ENCODE measurements at places on chromosomes 12 and 14. TPM values are rescaled to one million over a fixed set of nuclear protein-coding genes. Genes with fewer than 3 reads are reported as not detected.

Gene TPH2
- total RNA-seq: not detected

Gene FMNL3
- 6.2 TPM for total RNA-seq

DNA sequence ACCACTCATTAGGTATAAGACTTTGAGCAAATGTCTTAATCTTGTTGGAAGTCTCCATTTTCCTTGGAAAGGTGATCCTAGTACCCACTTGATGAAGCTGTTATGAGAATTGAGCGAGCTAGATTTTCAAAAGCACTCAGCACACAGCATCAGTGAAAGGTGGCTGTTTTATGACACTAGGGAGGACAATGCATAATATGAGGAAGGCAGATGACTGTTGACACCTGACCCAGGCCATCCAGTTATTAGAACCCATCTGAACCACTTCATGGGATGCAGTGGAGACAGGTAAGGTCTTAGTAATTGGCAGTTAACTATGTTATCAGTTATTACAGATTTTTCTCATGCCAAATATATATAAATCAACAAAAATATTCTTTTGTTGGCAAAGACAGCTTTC lies 369.9 kb upstream of the PDE3A start:
- no peak for DNase-seq

GRCh38 chr12:109877504-109878246 lies 2.7 kb downstream of the GLTP start:
- DNase-seq: no peak

DNA sequence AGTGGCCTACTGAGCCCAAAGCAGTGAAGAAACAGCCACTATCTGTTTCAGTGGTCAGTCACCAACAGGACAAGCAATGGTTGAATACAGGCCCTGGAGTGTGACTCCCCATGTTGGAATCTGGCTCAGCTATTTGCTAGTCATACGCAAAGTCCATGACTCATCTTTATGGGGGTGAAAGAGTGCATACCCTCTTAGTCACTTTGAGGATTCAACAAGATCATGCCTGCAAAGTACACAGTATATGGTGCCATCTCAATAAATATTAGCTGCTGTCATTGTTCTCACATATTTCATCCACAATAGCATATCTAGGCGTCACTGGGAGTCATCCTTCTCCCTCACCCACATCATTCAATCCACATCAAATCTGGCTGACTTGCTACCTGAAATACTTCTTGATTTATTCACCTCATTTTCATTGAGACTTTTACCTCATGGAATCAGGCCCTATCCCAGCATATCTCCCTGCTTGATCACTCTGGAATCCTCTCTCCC lies 26.4 kb upstream of the STAB2 start:
- no peak for DNase-seq

GRCh38 chr12:113472191-113473121 lies 785 bp upstream of the LHX5 start:
- DNase-seq: no peak

DNA sequence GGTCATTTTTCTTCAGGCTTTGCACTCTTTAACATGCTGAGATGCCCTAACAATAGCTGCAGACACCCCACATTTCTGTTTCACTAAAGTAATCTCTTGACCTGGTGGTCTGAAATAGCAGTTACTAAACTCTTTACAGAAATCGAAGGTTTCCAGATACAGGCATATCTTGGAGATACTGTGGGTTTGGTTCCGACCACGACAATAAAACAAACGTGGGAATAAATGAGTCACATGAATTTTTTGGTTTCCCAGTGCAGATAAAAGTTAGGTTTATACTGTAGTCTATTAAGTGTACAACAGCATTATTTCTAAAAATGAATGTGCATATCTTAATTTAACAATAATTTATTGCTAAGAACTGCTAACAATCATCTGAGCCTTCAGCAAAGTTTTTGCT lies 208.7 kb downstream of the EGLN3 start:
- DNase-seq: no peak

- no peak for DNase-seq
Observed at GRCh38 chr14:75016815-75017214, 14.1 kb downstream of the EIF2B2 start.
